ENCODE measurements at places on chromosomes 11 and 22.

- DNase-seq: no peak
These were observed 11.5 kb downstream of the CSNK1E start for GRCh38 chr22:38305471-38306448.

DNA sequence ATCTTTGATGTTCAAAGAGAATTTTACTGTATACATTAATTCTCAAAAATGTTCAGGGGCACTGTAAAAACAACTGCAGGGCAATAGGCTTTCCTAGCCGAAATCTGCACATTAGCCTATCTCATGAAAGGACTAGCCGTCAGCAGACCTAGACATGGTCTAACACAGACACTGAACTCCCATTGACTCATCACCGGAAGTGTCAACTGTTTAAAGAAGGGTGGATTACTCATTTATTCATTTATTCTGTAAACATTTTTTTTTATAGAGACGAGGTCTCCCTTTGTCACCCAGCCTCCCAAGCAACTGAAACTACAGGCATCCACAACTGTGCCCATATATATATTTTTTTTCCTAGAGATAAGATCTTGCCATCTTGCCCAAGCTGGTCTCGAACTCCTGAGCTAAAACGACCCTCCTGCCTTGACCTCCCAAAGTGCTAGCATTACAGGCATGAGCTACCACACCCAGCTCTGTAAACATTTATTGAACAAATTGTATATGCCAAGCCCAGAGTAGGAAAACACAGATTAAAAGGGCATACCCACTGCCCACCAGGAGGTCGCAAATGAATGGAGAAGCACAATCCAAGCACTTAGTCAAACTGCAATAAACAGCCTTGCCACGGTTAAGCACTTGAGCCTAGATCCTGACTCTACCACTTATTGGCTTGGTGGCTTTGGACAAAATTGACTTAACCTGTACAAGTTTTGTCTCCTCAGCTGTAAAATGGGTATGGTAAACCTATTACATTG, 26.6 kb downstream of the RAB30 start:
- DNase-seq: peak; percentile 65

GRCh38 chr11:9200471-9200870, 64.7 kb downstream of the DENND5A start:
- DNase-seq: no peak

DNA sequence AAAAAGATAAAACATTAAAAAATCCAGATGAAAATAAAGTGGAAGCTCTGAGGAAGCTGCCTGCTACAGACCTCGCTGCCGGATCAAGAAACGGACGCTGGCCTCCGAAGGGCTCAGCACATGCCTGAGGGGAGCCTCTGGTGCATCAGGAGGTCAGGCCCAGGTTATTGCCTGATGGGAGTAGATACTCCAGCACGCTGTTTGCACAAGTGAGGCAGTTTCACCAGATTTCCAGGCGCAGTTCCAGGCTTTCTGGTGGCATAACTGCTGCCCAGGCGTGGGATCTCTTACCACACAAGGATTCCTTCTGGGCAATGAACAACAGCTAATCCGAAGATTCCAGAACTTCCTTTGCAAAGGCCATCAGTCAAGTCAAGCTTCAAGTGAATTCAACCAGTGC, 154.2 kb downstream of the MPPED1 start:
- DNase-seq: no peak

DNA sequence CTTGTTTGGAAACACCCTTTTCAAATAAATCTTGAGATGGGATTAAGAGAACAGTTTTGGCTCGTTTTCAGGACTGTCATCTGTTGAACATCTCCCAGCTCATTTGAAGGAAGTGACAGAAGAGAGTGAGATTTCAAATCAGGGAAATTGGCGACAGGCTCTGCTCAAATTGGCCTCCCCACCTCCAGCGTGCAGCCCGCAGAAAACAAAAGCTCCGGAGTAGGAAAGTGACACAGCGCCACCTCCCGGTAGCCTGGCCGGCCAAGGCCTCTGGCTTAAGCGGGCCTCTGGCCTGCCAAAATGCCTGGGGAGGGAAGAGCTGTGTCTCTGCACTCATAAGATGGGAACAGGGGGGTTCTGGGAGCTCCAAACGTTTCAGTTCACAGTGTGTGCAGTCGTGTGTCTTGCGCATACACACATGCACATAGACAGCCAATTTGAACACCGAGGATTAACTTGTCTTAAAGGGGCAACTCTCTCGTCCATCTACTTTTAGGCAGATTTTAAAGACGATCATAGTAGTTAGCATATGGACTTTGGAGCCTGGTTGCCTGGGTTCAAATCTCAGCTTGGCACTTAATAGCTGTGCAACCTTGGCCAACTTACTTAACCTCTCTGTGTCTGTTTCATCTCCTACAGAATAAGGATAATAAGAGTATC, 132.7 kb upstream of the RCN1 start:
- DNase-seq: no peak

- no peak for DNase-seq
These were observed 19.4 kb upstream of the VSTM5 start for GRCh38 chr11:93869830-93870229.

GRCh38 chr22:20089977-20090729, 10.1 kb downstream of the DGCR8 start:
- DNase-seq: peak; percentile 19

DNA sequence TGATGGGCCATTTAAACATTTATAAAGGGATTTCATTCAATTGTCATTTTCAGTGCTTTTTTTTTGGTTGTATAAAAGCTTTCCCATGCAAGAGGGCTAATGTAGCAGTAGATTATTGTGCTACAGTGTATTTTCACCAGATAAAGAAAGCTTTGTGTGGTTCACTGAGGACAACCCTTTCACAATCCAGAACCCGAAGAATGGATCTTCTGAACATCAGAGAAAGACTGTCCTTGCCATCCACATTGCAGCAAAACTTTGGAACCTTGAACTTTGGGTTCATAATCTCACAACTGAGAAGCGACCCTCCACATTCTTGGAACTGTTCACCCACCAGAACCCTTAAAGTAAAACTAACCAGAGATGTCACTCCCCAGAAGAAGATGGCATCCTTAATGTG, 9.3 kb downstream of the APOBEC3H start:
- DNase-seq: no peak

DNA sequence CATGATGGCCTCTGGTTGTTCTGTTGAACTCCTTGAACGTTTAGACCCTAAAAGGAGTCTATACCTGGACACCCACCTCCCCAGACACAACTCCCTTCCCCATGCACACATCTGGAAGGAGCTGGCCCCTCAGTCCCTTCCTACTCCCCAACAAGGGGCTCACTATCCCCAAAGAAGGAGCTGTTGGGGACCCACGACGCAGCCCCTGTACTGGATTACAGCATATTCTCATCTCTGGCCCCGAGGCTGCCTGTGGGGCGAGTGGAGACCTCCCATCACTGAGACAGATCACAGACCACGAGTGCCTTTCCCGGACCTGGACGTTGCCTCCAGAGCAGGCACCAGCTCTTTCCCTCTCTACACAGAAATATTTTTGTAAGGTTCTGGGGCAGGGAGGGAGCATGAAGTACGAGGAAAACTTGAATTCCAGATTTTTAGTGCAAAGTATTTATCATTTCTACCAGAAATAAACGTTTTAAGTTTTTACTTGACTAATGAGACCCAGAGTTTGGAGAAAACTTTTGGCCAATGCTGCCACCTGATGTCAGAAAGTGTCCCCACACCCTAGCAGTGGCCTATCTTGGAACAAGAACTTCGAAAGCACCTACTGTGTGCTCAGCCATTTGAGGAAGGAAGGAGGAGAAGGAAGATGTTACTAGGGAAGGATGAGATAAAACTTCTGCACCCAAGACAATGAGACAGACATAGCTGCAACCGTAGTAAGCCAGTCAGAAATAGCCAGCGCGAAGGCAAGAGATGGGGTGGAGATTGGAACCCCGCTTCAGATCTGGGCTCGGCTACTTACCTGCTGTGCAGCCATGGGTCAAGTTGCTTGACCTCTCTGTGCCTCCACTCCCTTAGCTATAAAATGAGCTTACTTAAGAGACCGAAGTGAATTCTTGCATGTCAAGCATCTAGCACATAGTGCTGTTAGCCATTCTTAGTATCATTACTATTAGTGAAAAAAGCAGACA, 10.2 kb upstream of the POU2F3 start:
- no peak for DNase-seq

GRCh38 chr11:116596346-116597260, 176.2 kb downstream of the BUD13 start:
- no peak for DNase-seq

- no peak for DNase-seq
These were observed 697.2 kb downstream of the ETS1 start for GRCh38 chr11:127890030-127890615.

DNA sequence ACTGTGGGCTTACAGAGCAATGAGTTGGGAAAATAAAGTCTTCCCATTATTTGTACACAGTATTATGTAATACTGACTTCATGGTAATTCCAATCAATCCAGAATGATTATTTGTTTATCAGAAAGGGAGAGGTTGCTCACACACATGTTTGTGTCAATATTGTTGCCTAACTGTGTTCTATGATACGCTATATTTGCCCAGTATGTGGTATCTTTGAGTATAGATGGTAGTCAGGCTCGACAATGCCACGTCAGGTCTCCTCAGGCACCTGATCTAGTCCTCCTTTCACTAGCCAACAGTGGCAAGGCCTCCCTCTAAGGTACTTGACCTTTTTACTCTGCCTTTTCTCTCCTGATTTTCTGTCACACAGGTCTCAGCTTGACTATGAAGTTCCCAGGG, 5.3 kb downstream of the DNHD1 start:
- DNase-seq: no peak

- peak; percentile 61 for DNase-seq
These were observed 57.5 kb downstream of the MYEOV start for GRCh38 chr11:69351460-69351859.

GRCh38 chr22:38233427-38233826, 31.6 kb downstream of the MAFF start:
- no peak for DNase-seq

GRCh38 chr22:17283423-17283822, 64.2 kb upstream of the ADA2 start:
- DNase-seq: no peak

GRCh38 chr11:93694557-93694956, 33.1 kb downstream of the CEP295 start:
- DNase-seq: no peak

- no peak for DNase-seq
These were observed 15.6 kb downstream of the GRAMD4 start for GRCh38 chr22:46635756-46636155.

GRCh38 chr22:35502836-35503235, 37.8 kb upstream of the RASD2 start:
- no peak for DNase-seq

GRCh38 chr22:38072322-38073149, 11.4 kb downstream of the SLC16A8 start:
- no peak for DNase-seq

- no peak for DNase-seq
These were observed 12.3 kb upstream of the CYP2D6 start for GRCh38 chr22:42142771-42143461.

- no peak for DNase-seq
These were observed at the start of gene SCUBE2 for GRCh38 chr11:9091044-9091922. TSS of gene SCUBE2 (minus strand) at chr11:9091599. CDS start at chr11:9091528, 71 bp downstream.

DNA sequence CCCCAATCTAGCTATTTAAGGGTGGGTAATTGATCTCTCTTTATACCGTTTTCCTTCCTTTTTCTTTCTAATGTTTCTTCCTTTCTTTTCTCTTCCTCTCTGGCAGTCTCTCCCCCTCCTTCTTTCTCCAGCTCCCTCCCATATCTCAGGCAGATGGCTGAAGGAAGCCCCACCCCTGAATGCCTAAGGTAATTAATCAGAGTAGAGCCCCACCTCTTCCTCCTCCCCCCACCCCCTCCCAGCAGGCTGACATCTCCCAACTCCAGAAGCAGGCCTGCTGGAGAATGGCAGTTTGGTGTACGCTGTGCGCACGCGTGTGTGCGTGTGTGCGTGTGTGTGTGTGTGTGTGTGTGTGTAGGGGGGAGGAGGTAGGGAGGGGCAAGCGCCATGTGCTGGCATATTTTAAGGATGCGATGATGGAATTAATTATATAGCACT, 122.6 kb downstream of the APOL5 start:
- DNase-seq: peak; percentile 94

GRCh38 chr11:125263268-125263790, 98.8 kb downstream of the PKNOX2 start:
- DNase-seq: peak; percentile 92

- DNase-seq: no peak
These were observed 131.4 kb downstream of the TENM4 start for GRCh38 chr11:79309407-79309806.

DNA sequence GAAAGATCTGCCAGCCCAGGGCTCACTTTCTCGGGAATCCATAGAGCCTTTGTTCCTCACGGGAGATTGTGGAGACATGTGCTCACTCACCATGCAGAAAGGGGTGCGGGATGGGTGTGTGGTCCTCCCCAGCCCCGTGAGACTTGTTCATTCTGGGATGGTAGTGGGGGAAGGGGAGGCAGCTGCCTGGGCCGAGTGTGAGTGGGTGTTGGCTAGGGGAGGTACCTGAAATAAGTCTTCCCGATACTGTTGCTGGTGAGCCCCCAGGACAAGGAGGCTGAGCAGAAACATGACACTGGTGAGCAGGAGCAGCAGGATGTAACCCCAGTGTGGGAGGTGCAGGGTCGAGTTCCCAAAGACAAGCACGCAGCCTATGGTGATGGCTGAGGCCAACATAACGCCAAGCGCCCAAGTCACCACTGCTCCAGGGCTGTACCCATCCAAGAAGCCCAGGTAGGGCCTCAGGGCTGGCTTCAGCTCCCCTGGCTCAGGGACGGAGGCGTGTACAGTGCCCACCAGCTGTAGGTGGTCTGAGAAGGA, 2.8 kb downstream of the SLC7A4 start:
- no peak for DNase-seq

DNA sequence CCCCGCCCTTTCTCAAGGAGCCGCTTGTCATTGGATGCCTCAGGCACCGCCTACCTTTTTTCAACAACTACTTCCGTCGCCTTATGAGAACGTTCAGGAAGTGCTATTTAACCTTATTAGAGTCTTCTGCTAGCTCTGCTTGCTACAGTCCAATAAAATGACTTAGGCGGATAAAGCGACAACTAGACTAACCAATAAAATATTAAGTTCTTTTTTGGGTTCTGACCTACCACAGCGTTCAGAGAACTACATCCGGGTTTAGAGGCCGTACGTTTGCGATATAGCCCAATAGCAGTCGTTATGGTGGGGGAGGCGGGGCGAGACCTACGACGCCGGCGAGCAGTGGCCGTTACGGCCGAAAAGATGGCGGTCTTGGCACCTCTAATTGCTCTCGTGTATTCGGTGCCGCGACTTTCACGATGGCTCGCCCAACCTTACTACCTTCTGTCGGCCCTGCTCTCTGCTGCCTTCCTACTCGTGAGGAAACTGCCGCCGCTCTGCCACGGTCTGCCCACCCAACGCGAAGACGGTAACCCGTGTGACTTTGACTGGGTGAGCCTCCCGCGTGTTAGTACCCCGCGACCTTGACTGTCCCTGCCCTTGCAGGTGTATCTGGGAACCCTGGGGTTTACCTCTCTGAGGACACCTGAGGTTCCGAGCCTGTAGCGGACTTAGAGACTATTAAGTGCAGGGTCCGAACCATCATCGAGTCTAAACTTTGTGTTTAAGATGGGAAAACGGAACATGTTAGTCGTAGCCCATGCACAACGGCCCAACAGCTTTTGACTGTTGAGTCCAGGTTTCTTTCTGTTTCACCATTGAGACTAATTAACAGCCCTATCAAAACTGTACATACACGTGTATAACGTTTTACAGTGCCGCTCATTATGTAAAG, at the start of gene TMX2:
TSS of gene TMX2 (plus strand) at position 338 of the 895 bp plus-strand sequence. CDS start at position 364, 26 bp downstream.
- DNase-seq: peak; percentile 100

GRCh38 chr11:32752001-32752400, 42.5 kb downstream of the CCDC73 start:
- no peak for DNase-seq
